ENCODE measurements at places on chromosomes 6 and 20.

- DNase-seq = no peak
Observed at GRCh38 chr20:64010711-64011237, 25.2 kb upstream of the C20orf204 start.

- DNase-seq = no peak
Observed at GRCh38 chr20:31811796-31812728, 7.1 kb upstream of the MYLK2 start.

DNA sequence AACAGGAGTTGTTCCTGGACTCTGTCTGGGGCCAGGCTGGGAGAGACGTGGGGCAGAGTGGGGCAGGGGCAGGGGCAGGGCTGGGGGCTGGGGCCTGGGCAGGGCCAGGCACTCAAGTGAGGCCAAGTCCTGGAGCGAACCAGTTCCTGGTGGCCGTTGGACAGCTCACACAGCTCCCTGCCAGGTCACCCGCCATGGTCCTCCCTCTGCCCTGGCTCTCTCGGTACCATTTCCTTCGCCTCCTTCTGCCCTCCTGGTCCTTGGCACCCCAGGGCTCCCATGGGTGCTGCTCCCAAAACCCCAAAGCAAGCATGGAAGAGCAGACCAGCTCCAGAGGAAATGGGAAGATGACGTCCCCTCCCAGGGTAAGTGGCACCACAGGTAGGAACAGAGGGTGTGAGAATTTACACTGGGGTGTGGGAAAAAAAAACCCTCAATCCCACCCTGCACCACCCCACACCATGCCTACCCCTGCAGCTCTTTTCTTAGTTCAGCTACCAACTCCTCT lies at the start of gene MCCD1:
Gene MCCD1 (plus strand): TSS at position 142 of the 508 bp plus-strand sequence. CDS start 53 bp downstream, at position 195.
- no peak for DNase-seq

DNA sequence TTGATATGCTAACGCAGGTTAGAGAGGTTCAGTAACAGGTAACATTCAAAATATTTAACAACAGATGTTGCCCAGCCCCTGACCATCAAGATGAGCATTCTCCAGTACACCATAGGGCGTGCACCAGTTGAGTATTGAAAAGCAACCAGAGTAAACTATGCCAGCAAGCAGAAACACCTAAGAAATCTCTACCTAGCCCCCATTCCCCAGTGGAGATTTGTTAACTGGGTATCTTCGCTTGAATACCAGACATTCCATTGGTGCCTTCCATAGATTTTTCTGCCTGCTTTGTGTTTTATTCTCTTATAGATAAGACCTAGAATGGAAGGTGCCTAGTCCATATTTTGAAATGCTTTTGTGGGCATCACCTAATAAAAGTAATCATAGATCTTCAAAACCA lies 623.9 kb downstream of the KIF16B start:
- DNase-seq = no peak

- DNase-seq = no peak
Observed at GRCh38 chr6:75318900-75319299, 34.3 kb upstream of the TMEM30A start.

DNA sequence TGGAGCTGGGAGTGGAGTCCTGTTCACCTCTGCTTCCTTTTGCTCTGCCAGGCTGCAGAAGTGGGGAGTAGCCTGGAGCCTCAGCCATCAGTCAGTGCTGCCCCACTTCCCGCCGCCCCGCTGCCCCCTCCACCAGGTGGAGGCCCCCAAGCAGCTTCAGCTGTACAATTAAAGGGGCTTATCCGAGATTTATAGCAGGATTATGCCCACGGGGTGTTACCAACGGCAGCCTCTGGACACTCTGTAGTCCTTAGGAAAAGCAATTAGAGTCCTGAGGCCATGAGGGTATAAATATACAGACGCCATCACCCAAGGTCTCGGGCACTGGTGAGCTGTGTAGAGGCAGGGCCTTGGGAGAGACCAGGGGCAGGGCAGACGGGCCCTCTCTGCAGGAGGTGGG lies 55.4 kb downstream of the GRM4 start:
- no peak for DNase-seq

DNA sequence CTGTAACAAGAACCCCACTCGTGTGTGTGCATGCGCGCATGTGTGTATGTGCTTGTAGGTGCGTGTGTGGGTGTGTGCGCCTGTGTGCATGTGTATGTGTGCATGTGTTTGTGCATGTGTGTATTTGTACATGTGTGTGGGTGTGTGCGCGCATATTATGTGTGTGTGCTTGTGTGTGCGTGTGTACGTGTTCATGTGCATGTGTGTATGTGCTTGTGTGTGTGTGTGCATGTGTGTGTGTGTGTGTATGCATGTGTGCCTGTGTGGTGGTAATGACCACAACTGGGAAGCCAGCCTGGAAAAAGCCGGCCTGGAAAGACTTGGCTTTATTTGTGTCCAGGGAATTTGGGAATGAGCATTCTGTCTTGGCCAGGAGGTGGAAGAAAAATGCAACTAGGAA lies 157.5 kb downstream of the PAX1 start:
- DNase-seq = no peak

- no peak for DNase-seq
Observed at GRCh38 chr6:82641677-82642076, 278.1 kb downstream of the TPBG start.

DNA sequence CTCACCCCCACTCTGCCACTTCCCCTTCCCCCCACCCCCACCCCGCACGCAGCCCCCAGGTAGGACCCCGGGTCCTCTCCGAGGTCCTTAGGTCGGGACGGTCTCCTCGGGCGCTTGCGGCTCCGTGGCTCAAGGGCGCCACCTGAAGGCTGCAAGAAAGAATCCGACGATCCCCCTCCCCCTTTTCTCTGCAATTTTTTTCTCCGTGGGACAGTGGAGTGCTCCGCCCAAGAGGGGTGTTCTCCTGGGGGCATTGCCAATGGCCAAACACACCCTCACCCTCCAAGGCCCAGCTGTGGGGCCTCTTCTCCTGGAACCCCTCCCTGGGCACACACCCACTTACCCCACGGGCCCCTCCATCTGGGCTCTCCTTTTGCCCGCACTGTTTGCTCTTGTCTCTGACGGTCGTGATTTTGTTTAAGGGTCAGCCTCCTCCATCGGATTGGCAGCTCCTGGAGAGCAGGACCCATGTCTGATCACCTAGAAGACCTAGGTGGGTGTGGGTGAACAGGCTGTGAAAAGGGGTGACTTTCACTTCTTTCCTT lies 1.1 kb upstream of the TMEM74B start:
- DNase-seq = peak; percentile 39

DNA sequence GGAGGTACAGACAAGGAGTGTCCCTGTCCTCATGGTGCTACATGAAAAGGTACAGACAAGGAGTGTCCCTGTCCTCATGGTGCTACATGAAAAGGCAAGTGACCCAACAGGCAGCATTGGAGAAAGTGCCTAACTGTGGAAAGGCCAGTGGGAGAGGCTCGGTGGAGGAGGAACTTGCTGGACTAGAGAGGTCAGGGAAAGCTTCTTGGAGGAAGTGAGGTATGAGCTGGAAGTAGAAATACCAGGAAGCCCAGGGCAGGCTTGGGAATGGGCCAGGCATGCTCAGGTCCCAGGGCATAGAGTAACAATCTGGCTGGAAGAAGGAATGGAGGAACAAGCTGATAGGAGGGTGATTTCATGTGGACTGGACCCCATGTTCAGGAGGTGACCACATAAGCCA lies 59.8 kb upstream of the FNDC1 start:
- peak; percentile 47 for DNase-seq

- DNase-seq = peak; percentile 76
Observed at GRCh38 chr20:41290804-41291389, 26.6 kb downstream of the ZHX3 start.

- no peak for DNase-seq
Observed at GRCh38 chr6:34476921-34477320, 11.0 kb downstream of the PACSIN1 start.

GRCh38 chr6:148915810-148916209 lies 169.0 kb downstream of the UST start:
- no peak for DNase-seq

- no peak for DNase-seq
Observed at GRCh38 chr6:401239-401993, 9.9 kb downstream of the IRF4 start.

GRCh38 chr6:135149376-135149775 lies 31.7 kb upstream of the MYB start:
- DNase-seq = no peak

- no peak for DNase-seq
Observed at GRCh38 chr6:43793875-43794242, 23.8 kb downstream of the VEGFA start.

- no peak for DNase-seq
Observed at GRCh38 chr6:114286211-114286610, 56.6 kb downstream of the HS3ST5 start.

GRCh38 chr20:22387452-22387851 lies 196.9 kb downstream of the FOXA2 start:
- no peak for DNase-seq

DNA sequence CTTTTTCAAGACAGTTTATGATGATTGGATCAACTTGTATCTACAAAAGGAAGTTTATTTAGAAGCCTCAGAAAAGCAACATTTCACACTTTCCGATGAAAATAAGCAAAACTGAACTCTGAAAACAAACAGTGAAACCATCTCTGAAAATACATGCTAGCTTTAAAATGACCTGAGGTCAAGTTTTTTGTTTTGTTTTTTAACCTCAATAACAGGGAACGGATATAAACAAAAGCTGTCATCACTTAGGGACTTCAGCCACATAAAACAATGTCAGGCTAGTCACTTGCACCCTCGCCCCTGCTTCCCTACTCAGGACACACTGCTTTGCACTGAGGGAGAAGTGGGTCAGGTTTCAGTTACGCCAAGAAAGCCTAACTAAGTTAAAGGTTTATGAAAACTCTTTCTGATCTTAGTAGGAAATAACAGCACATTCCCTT lies 11.6 kb downstream of the BACH2 start:
- peak; percentile 43 for DNase-seq

DNA sequence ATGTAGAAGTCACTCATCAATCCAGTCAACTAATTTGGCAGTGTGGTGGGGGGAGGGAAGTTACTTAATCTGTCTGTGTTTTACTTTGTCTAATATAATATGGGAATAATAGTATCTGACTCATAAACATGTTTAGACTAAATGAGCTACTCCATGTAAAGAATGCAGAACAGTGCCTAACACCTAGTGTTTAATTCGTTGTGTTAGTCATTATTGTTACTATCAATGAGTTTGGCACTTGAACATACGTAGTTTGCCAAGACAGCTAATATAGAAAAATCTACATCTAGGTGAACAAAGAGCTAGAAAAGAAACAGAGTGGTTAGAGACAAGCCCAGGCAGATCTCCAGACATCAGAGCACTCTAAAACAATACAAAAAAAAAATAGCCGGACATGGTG lies 49.1 kb downstream of the IRAK1BP1 start:
- no peak for DNase-seq

GRCh38 chr20:16596991-16597390 lies 23.7 kb upstream of the KIF16B start:
- no peak for DNase-seq

- DNase-seq = peak; percentile 63
Observed at GRCh38 chr6:7313505-7314165, 636 bp upstream of the SSR1 start.

DNA sequence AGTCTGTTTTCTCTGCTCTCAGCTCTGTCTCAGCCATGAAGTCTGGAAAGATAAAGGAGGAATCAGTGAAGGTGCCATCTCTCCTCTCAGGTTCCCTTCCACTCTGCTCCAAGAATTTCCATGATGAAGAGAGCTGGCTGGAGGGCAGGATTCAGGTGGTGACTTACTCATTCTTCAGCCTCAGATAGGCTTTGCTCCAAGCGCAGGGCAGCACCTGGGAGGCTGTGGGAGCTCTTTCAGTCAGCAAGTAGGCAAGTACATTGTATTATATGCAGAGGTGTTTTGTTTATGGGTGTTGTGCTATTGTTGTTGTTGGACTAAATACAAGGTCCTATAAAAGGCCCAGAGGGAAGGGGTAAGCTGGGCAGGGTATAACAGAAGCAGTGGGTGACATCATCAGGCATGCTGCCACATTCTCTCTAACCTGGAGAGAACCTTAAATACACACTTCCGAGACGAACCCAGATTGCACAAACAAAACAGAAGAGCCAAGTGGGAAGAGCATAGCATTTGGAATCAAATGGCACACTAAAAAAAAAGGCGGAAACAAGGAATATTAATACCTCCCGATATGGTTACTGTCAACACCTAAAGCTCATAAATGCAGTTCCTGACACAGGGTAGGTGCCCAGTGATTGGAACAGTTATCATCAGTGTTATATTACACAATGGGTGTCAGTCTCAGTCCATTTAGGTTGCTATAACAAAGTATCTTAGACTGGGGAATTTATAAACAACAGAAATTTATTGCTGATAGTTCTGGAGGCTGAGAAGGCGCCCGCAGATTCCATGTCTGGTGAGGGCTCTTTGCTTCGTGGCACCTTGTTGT lies 14.5 kb upstream of the PSMG4 start:
- DNase-seq = no peak

- peak; percentile 1 for DNase-seq
Observed at GRCh38 chr20:20497242-20497978, 129.5 kb downstream of the INSM1 start.

DNA sequence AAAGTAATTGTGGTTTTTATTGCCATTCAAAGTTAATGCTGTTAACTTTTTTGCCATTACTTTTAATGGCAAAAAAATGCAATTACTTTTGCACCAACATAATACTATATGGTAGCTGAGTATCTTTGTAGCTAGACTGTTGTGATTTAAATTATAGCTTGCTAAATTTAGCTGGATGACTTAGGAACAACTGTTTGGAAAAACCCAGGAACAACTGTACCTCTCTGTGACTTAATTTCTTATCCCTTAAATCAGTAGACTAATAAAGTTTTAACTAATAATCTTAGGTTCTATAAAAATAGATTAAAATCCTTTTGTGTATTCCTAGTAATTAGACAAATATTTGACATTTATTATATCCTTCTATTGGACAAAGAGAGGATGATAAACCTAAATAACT lies 268.2 kb downstream of the TENT5A start:
- DNase-seq = no peak

DNA sequence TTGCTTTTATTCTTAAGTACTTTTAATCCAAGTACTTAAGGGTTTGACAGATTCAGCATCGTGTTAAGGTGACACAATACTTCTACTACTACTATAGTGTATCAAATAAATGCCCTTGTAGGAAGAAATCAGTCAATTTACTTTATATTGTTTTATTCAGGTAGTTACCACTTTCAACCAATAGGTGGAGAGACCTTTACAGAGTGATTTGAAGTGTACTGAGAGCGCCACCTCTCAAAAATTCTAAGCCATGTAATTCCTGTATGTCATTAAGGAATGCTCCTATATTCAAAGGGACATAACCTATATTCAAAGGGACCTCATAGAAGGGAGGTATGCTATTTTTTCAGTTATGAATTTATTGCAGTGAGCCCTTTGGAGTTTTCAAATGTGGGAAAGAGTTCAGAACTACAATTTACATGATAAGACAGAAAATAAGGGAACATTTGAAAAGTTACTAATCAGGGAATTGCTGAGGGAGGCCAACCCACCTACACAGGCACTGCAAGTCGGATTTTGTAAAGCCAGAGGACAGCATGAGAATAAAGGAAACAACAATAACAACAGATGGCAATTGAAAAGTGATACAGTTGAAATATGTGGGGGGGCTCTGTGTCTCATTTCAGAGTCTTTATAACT lies 955.6 kb downstream of the TBC1D32 start:
- no peak for DNase-seq
